Kidney glomerular epithelial cell (primary cell): ENCODE measurements at places on chromosomes 13 and 19.

DNA sequence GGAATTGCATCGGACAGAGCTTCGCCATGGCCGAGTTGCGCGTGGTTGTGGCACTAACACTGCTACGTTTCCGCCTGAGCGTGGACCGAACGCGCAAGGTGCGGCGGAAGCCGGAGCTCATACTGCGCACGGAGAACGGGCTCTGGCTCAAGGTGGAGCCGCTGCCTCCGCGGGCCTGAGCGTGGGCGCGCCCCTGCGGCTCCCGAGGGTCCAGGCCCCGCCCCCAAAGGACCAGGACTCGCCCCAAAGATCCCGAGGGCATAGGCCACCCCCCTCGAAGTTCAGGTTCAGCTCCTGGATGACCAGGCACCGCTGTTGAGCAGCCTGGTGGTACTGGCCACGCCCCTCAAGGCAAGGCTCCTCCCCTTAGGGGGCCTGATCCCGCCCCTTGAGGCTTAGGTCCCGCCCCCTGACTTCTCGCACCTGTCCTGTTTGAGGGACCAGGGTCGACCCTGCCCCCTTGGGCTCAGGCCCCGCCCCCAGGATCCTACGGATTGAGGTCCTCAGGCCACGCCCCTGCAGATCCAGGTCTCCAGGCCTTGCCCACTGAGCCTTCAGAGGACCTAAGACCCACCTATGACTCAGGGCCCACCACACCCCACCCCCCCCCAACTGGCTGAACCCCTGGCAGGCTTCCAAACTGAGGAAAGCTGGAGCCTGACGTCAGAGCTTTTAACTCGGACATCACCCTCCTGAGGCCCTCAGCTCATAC lies 43.1 kb downstream of the CYP4F22 start:
- no peak for DNase-seq

DNA sequence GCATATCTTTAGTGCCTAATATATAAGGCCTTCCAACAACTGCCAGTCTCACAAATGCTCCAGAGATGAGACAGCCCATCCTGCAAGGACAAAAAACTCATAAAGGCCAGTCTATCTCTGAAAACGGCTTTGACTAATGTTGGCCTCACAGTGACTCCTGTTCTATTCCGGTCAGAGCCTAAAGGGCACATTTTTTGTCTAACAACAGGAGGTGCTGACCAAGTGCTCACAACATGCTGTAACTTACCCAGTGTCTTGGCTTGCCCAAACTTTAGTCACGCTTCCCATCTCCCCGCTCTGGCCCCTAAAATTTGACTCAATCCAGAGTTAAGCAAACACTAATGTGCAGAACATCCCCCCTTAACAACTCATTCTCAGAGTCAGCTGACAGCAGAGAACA lies 1411.2 kb upstream of the MIR17HG start:
- no peak for DNase-seq

- no peak for DNase-seq
These were observed 5.4 kb upstream of the CDC37 start for GRCh38 chr19:10408511-10409283.

GRCh38 chr13:73194310-73194709 lies 135.5 kb downstream of the KLF5 start:
- no peak for DNase-seq

- DNase-seq: no peak
These were observed 6.3 kb downstream of the TMEM161A start for GRCh38 chr19:19131989-19132388.

- no peak for DNase-seq
These were observed 880.6 kb upstream of the GPC6 start for GRCh38 chr13:92346046-92346445.

- no peak for DNase-seq
These were observed 482.2 kb downstream of the SLITRK5 start for GRCh38 chr13:88153353-88153752.

- no peak for DNase-seq
These were observed 28.1 kb downstream of the MPND start for GRCh38 chr19:4371247-4372164.

DNA sequence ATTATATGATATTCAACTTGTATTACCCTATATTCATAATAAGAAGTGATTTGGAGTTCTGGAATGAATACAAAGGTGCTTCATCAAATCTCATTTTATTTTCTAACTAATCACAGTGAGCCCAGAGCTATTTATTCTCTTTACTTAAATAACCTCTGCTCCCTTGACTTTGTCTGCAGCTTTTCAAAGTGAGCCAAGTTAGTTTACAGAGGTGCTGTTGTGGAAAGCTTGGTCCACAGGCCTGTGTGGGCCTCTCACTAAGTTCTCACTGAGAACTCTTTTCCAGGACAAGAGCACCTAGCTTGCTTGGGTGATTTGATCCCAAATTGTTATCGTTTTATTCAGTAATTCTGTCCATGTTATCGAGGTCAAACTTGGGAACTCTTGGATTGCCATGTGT lies 319.3 kb downstream of the RFC3 start:
- DNase-seq: no peak

GRCh38 chr13:25649001-25649633 lies 277.3 kb downstream of the ATP8A2 start:
- DNase-seq: no peak

GRCh38 chr19:19050731-19051130 lies 13.1 kb upstream of the SLC25A42 start:
- no peak for DNase-seq

- DNase-seq: peak; percentile 20
These were observed at the start of gene MCF2L for GRCh38 chr13:112968910-112969691. Gene MCF2L (plus strand): TSS chr13:112969214. CDS start chr13:112969380, 166 bp downstream.

DNA sequence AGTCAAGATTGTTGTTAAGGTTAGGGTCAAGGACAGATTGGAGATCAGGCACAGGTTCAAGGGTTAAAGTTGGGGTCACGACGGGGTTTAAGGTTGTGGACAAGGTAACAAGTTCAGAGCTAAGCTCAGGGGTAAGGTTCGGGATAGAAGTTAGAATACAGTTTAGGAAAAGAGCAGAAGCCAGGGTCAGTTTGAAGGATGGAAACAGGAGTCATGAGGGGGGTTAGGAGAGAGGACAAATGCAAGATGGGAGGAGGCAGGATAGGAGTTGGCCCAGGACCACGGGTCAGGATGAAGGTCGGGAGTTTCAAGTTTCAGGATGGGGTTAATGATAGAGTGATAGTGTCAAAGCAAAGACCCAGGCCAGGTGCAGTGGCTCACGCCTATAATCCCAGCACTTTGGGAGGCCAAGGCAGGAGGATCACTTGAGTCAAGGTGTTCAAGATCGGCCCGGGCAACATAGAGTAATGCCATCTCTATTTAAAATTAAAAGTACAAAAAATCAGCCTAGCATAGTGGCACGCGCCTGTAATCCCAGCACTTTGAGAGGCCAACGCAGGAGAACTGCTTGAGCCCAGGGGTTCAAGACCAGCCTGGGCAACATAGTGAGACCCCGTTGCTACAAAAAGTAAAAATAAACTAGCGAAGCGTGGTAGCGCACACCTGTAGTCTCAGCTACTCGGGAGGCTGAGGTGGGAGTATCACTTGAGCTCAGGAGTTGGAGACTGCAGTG lies 7.7 kb downstream of the NPHS1 start:
- no peak for DNase-seq

- DNase-seq: no peak
These were observed 175.1 kb upstream of the KL start for GRCh38 chr13:32840989-32841713.

DNA sequence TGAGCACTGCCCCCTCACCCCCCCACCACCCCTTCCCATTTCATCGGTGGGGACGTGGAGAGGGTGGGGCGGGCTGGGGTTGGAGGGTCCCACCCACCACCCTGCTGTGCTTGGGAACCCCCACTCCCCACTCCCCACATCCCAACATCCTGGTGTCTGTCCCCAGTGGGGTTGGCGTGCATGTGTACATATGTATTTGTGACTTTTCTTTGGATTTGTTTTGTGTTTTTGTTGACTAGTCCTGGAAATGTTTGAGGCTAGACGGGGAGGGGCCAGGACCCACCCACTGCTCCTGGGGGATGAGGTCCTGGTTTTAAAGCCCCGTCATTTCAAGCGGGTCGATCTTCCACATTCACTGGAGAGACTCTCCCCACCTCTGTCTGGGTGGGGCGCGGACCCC lies 3.0 kb upstream of the TEKTIP1 start:
- DNase-seq: no peak

GRCh38 chr13:99282264-99283231 lies 24.4 kb upstream of the GPR18 start:
- no peak for DNase-seq

DNA sequence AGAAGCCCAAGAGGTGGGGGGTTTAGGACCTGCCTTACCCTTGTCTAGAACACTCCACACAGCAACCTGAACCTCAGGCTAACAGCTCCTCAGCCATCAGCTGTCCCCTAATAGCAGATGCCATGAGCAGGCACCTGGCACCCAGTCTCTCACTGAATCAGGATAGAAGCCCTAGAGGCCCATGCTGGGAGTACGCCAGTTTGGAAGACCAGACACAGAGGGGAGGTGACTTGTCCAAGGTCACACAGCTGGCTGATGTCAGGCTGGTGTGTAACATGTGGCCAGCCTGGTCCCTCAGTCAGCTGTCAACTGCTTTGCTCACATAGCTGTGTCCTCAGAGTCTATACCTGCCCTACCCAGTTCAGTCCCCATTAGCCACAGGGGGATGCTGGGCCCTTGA lies 12.8 kb upstream of the SAMD1 start:
- no peak for DNase-seq

- no peak for DNase-seq
These were observed 69.9 kb downstream of the RUBCNL start for GRCh38 chr13:46317120-46317519.

DNA sequence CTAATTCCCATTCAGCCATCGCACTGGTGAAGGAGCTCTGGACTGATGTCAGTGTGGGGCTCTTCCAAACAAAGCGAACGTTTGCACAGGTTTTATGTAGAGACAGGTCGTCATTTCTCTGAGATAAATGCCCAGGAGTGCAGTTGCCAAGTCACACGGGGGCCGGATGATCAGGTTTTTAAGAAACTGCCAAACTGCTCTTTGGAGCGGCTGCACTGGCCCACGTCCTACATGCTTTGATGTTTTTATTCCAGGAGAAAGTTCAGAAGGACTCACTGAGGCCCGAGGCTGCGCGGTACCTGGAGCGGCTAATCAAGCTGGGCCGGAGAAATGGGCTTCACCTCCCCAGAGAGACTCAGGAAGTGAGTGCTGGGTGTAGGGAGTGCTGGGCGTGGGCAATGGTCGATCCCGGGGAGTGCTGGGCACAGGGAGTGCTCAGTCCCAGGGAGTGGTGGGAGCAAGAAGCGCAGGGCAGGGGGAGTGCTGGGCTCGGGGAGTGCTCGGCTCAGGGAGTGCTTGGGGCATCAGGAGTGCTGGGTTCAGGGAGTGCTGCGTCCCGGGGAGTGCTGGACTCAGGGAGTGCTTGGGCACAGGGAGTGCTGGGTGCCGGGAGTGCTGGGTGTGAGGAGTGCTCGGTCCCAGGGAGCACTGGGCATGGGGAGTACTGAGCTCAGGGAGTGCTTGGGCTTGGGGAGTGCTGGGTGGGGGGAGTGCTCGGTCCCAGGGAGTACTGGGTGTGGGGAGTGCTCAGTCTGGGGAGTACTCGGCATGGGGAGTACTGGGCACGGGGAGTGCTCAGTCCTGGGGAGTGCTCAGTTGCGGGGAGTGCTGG lies 10.7 kb downstream of the THOP1 start:
- DNase-seq: no peak

- DNase-seq: no peak
These were observed 182.9 kb upstream of the RXFP2 start for GRCh38 chr13:31556376-31556775.

- no peak for DNase-seq
These were observed 80.5 kb upstream of the VSTM2B start for GRCh38 chr19:29445246-29445645.

- DNase-seq: no peak
These were observed 1446.1 kb downstream of the SLITRK1 start for GRCh38 chr13:82436099-82436585.

DNA sequence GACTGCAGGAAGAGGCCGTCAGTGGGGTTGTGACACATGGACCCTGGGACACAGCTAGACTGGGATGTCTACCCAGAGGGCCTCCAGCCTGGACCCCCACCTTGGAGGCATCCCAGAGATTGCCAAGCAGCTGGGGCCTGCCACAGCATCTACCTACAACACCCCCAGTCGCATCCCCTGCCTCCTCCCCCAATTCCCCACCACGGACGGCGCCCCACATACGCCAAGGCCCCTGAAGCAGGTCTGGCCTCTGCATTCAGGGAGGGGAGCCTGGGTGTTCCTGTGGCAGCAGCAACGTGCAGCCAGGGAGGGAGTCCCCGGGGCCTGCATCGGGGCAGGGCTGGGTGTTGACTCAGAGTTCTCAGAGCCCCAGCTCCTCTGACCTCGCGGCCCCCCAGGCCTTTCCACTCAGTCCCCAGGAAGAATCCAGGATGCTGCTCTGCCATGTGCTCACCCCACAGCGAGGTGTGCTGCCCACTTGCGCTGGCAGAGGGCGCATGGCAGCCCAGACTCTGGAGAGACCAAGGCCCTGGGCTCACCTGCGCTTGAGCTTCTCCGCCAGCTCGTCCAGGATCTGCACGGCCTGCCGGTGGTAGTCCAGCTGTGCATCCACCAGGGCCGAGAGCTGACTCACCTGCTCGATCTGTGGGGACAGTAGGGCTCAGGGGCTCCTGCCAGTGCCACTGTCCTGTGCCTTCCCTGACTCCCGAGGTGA lies 19.6 kb downstream of the MPND start:
- no peak for DNase-seq

GRCh38 chr13:102779436-102780159 lies 6.0 kb upstream of the TEX30 start:
- no peak for DNase-seq

- DNase-seq: no peak
These were observed 105.7 kb upstream of the VSTM2B start for GRCh38 chr19:29420065-29420464.

- peak; percentile 74 for DNase-seq
These were observed 56.6 kb upstream of the GPC6 start for GRCh38 chr13:93169980-93170379.

DNA sequence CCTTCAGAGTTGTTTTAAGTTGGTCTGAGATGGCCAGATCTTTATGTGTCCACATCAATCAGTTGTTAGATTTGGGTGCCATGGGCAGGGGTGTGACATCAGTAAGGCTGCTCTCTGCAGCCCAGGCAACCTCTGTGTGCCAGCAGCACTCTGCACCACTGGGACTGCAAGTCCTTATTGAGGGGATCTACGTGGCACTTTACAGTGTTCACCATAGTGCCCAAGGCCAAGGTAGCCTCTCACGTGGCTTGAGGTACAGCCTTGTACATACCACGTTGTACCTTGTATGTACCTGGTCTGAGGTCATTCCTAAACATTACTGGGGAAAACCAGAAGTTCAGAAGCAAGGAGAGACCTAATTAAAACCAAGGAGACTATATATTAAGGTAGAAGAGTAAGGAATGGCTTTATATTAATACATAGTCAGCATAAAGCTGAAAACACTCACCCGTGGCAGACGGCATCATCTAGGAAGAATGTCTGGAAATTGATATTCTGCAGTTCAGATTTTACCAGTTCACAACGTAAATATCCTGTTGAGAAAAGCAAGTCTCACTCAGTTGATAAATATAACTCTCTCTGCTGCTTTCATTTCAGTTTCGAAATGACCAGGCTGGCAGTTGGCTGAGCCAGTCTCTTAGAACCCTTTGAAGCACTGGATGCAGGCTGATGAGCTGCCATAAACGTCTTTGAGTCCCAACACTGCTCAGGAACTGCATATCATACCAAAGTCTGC lies 128.8 kb downstream of the ZDHHC20 start:
- no peak for DNase-seq

GRCh38 chr13:39985071-39985470 lies 329.6 kb downstream of the COG6 start:
- no peak for DNase-seq
